ENCODE measurements at places on chromosomes 3 and 15.

GRCh38 chr3:114746502-114746901 is 400.6 kb downstream of the ZBTB20 start:
- no peak for DNase-seq

DNA sequence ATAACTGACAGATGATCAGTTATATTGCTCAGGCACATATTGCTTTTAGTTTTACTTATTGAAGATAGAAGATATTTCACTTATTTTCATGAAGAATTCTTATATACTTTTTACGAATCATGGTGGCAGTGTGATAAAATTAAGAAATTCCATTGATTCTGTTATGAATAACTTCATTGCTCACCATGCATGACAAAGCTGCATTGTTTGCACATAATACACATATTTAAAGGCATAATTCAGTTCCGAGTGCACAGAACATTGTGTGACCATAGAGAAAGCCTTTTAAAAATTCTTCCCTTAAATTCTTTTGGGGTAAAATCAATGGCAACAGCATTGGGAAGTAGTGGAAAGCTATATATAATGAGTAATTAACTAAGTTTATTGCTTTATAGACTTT is 82.5 kb upstream of the NAALADL2 start:
- DNase-seq: no peak

- DNase-seq: no peak
These were observed 41.1 kb downstream of the THBS1 start for GRCh38 chr15:39621976-39622375.

DNA sequence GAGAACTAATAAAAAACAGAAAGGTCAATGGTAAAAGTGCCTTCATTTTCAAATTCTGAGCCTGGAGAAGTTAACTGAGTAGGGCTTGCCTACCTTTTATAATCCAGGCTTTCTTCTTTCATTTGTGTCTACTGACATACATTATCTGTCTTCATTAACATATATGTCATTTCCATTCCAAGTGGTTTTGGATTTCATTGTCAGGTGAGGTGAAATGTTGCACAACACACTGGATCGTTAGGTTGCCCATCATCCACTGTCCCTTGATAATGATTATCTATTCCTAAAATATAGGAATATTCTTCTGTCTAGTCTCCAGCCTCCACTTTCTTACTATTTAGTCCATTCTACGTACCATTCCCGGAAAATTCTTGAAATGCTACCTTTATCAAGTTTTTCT is 55.0 kb upstream of the CP start:
- no peak for DNase-seq

GRCh38 chr3:111854990-111855389 is 4.1 kb upstream of the PHLDB2 start:
- DNase-seq: no peak

DNA sequence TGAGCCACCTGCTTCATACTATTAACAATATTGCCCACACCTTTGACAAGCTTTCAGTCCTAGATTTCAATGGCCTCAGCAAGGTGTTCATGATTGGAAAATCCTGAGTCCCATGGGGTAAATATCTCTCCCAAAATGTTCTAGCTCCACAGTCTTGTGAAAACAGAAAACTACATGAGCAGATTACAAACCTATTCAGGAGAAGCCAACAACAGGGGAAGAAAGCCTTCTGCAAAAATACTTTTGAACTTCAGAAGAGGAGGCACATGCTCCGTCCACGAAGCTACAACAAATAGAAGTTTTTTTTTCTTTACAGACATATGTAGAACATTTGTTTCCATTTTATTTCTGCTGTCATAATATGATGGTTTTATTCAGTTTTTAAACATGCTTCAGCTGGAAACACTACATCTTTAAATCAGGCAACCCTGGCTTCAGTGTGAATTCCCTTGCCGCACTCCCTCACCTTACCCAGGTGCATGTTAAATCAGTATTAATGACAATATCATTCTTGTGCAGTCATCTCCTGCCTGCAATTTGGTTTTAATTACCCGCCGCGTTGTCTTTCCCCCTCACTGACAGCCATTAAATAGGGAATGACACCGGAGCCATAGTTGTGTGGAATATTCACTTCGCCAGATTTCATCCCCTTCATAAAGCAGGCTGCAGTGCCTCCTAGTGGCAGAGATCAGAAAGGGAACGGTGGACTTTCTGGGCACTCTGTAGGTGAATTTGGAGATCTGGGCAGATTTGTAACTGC is 725.5 kb upstream of the ARRDC4 start:
- DNase-seq: no peak

DNA sequence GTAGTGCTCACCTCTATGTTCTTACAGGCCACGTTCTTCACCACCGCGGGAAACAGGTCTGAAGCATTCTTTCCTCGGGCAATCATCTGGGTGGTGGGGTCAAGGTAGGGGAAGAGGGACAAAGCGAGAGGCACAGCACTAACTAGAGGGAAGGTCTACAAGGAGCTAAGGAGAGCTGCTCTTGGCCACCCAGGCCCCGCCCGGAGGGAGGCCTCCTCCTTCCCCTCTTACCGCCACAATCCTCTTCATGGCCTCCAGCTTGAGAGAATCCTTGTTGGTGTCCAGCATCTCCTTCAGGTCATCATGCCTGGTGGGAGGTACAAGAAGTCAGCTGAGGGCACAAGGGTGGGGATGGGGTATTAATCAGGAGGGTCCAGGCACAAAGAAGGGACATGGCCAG is 20.5 kb downstream of the AP3B2 start:
- no peak for DNase-seq

DNA sequence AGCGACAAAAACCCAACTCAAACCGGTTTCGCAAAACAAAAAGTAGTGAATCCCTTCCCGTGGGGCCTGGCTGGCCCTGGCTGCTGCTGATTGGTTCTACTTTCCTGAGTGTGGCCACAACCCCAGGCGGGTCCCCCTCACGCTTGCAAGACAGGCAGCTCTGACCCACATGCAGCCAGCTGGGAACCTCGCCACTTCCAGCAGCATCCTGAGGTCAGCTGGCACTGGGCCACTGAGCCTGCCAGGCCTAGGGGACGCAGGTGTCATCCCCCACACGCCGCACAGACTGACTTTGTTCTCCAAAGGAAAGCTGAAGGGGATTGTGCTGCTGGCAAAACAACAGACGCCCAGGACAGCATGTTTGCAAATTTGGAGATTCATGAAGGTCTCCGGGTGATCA is 111.1 kb downstream of the TPRA1 start:
- no peak for DNase-seq

DNA sequence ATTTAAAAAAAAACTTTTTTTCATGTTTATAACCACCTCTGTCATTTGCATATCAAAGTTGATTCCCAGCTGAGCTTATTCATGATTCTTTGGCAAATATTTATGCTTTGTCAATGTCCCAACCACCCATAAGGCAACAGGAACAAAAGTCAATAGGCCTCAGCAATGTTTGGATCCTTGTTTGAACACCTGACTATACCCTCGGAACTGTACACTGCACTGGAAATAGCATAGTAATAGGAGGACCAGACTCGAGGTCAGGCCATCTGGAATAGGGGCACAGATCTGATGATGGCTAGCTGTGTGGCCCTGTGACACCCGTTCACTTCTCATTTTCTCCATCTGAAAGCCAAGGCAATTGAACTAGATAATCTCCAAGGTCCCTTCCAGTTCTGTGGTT is 301.7 kb upstream of the ATP11B start:
- no peak for DNase-seq

DNA sequence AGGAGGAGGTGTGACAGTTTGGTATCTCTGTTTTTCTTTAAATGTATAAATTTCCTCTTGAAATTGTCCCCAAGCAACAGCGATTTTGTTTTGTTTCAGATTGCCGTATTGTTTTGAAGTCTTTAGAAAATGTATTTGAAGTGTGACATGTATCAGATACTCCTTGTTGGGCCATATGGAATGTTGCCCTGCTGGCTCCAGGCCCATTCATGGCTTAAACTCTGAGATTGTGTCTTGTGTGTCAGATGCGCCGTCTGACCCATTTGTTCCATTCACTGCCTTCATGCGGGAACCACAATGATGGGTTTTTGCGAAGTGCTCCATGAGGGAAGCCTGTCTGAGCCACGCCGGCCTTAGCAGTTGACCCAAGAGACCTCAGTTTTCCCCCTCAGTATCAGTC is 75.2 kb upstream of the ADAMTSL3 start:
- DNase-seq: no peak

- DNase-seq: no peak
These were observed 42.1 kb downstream of the VGLL4 start for GRCh38 chr3:11601446-11602238.

DNA sequence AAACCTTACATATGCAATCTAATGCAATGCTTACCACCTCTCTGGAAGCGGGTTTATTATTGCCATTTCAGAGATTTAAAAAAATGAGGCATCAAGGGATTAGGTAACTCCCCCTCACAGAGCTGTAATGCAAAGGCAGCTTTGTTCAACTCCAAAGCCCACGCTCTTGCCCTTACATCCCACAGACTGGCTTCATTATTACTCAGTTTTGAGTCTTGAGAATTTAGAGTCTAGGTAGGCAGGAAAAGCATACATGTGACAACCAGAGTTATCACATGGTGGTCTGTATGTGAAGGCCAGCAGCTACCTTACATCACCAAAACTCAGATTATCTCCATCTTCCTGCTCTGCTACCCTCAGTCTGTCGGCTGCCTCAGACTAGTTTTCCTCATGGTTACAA is 326.9 kb downstream of the UACA start:
- no peak for DNase-seq

DNA sequence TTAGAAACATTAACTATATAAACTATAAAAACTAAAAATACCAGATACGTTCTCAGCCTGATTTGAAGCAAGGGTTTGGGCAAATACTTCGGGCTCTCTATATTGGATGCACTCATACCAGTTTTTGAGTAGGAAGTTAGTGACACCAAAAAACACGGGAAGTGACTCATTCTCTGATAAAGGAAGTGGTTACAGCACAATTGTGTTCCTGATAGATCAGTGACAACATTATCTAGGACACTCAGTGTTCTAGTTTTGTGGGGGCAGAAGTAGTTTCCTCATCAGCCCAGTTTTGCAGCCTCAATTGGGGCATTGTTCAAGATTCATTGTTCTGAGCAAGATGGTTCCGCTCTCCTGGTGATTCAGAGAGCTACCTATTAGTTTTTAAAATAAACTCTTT is 469.6 kb upstream of the DPPA4 start:
- peak; percentile 53 for DNase-seq

DNA sequence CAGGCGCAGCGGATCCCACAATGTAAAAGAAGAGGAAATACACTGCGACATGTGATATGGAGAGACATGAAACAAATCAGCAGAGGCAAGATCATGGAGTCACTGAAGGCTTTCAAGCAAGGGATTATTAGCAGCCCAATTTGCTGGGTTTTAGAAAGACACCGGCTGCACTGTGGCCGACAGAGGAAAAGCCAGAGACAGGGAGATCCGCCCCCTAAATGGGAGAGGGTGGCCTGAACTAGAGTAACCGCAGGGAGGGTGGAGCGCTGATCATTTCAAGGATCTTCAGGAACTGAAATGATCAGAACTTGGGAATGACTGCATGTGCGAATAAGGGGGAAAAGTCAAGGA is 612 bp upstream of the C15orf40 start:
- DNase-seq: no peak

- DNase-seq: no peak
These were observed 26.8 kb upstream of the KLHL25 start for GRCh38 chr15:85821545-85821944.

DNA sequence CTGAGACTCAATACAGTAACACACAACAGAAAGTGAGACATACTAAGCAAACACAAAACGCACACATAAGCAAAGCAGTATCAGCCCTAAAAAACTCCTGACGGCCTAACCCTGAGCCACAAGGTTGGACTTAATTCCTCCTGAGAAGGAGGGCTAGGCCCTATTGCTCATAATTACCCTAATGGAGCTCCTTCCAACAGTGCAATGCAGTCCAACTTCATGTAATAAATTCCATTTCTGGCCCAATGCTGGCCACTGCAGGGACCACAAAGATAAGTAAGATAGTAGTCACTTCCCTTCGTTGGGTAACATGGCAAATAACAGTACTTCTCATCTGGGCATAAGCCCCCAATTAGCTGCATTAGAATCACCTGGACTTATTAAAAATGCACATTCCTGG is 4.2 kb downstream of the VPS39 start:
- no peak for DNase-seq

DNA sequence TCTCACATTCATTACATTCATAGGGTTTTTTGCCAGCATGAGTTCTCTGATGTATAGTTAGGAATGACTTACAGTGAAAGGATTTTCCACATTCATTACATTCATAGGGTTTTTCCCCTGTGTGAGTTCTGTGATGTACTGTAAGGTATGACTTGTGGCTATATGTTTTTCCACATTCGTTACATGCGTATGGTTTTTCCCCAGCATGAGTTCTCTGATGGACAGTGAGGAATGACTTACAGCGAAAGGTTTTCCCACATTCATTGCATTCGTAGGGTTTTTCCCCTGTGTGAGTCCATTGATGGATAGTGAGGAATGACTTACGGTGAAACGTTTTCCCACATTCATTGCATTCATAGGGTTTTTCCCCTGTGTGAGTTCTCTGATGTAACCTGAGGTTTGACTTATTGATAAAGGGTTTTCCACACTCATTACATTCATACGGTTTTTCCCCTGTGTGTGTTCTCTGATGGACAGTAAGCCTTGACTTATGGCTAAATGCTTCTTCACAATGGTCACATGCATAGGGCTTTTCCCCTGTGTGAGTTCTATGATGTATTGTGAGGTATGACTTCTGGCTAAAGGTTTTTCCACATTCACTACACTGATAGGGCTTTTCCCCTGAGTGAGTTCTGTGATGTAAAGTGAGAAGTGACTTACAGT is 47.4 kb downstream of the ZNF717 start:
- DNase-seq: no peak

DNA sequence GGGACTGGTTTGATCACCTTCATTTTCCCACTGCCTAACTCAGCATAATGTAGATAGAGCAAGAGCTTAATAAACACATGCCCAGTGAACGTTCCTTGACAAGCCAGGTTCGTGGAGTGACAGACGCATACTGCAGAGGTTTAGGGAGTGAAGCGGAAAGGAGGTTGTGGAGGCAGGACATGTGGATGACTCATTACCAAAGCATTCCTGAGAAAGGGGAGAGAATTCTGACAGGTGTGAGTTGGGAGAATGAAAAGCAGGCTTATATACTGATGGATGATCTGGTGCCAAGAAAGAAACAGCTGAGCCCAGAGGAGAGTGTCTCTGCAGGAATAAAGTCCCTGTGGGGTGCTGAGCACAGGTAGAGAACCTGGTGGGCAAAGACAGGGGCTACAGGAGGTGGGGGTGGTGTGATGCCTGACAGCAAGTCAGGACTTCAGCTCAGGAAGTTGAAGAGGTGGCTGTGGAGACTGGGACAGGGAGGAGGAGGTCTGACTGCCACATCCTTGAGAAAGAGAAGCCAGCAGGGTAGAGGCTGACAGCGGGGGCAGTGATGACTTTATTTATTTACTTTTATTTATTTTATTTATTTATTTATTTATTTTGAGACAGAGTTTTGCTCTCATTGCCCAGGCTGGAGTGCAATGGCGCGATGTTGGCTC is 2.4 kb upstream of the RPL29 start:
- DNase-seq: no peak

GRCh38 chr3:124602980-124603627 is 127.1 kb upstream of the UMPS start:
- no peak for DNase-seq

Measured in stimulated activated effector memory CD8-positive, alpha-beta T cell treated with anti-CD3 and anti-CD28 coated beads, Interleukin-12 subunit alpha, Interleukin-12 subunit beta, amount 100 ng/mL, for 72 hours (primary cell).